ENCODE measurements at places on chromosomes 7 and 10.

DNA sequence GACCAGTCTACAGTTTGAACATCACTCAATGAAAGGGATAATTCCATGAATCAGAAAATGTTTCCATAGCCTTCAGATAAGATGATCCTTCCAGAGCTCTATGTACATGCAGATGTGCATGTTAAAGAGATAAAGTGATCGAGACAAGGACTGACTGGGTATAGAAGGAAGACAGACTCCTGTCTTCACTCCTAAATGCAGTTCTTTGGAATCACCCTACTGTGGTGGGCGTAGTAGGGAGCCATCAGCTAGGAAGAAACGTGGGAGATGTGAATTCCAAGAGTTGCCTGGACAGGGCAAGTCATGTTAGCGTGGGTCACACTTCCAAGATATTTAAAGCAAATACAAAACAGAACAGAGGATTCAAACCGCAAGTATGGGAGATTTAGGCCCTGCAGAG lies 23.9 kb downstream of the LOXL4 start:
- DNase-seq = no peak

- DNase-seq = no peak
Observed at GRCh38 chr7:117802660-117803059, 70.6 kb downstream of the CTTNBP2 start.

DNA sequence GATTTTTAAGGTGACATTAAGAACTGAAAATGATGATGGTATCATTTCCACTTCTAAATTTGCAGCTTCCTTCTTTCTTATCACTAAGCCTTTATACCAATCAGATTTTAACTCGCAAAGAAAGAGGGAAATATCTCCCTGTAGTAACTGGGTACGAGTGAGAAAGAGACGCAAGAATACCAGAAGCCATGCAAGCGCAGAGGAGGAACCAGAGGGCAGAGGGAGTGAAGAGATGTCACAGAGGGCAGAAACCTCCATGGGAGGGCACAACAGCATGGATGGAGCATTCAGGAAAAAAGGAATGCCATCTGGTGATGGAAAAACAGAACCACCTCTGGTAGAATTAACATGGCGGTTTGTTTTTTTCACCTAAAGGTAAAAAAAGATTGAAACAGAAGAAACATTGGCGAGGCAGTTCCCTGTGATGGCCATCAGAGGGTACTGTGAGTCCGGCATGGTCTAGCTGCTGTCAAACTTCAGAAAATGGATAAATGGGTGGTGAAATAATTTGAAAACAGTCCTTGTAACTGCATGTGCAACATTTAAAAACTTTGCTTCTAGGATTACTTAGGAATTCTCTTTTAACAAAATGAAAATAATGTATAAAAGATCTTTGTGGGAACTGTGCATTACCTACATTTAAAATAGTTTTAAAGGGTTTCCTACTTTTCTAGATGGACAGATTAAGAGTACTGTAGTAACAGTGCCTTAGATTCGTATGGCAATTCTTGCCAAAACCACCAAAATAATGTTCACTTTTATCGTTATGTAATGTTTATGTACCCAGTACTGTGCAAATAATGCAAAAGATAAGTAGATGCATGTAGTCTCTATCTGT lies 91.8 kb downstream of the ARHGAP12 start:
- DNase-seq = no peak

- DNase-seq = no peak
Observed at GRCh38 chr10:79440281-79440680, 5.1 kb downstream of the ZCCHC24 start.

- no peak for DNase-seq
Observed at GRCh38 chr7:78039790-78040776, 241.5 kb downstream of the PHTF2 start.

DNA sequence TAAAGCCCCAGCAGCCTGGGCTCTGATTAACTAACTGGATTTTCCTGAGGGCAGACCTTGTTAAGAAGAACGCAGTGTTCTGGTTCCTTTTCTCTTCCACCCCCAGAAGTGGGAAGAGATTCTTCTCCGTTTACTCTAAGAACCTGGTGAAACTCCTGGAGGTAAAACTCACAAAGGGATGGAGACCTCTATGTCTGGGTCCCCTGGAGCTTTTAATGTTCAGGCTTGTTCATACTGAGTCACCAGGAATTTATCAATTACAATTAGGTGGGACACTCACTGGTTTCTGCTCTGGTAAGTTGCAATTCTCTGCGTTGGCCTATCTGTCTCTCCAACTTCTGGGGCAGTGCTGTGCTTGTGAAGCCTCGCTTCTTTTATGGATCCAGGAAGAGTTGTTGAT lies 73.3 kb upstream of the CACNB2 start:
- no peak for DNase-seq

- DNase-seq = no peak
Observed at GRCh38 chr7:118696879-118697278, 472.4 kb downstream of the ANKRD7 start.

DNA sequence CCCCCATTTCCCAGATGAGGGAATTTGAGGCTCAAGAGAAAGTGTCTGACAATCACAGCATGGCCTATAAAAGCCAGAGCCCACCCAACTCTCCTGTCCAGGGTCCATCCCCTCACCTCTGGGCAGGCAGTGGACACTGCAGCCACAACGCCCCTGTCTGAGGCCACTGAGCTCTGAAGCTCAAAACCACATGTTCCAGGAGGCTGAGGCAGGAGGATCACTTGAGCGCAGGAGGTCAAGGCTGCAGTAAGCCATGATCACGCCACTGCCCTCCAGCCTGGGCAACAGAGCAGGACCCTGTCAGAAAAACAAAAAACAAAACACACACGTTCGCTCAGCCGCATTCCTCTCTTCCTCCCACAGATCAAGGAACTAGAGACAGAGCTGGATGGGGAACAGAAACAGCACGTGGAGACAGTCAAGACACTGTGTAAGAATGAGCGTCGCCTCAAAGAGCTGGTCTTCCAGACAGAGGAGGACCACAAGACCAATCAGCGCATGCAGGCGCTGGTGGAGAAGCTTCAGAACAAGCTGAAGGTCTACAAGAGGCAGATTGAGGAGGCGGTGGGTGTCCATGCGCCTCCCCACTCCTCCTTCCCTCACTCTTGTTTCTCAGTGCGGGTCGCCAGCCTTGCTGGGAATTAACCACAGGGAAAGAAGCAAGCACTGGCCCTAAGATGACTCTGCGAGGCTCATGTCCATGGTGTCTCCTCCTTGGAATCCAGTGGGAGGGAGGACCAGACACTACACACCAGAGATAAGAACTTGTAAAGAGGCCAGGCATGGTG lies 20.0 kb upstream of the ARPC1A start:
- DNase-seq = no peak

- DNase-seq = no peak
Observed at GRCh38 chr7:4269086-4269485, 413.0 kb upstream of the FOXK1 start.
